SK-N-SH (cell line): ENCODE measurements at places on chromosomes 12 and 14. TPM values are rescaled to one million over a fixed set of nuclear protein-coding genes. Genes with fewer than 3 reads are reported as not detected.

DNA sequence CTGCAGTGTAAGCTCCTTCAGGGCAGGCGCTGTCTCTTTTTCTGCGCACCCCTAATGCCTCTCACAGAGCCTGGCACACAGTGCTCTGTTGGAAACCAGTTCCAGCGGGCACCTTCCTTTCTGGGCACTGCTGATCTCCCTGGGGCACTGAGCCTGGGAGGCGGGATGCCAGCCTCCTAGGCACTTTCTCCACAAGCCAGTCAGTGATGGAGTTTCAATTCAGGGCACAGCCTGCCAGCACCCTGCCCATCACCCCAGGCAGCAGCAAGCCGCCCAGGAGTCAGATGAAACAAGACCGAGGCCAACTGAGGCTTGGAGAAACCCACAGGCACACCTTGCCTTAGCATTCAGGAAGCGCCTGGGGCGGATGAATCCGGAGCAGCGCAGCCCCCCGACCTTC lies 5.7 kb upstream of the CTDSP2 start:
- no peak for DNase-seq

DNA sequence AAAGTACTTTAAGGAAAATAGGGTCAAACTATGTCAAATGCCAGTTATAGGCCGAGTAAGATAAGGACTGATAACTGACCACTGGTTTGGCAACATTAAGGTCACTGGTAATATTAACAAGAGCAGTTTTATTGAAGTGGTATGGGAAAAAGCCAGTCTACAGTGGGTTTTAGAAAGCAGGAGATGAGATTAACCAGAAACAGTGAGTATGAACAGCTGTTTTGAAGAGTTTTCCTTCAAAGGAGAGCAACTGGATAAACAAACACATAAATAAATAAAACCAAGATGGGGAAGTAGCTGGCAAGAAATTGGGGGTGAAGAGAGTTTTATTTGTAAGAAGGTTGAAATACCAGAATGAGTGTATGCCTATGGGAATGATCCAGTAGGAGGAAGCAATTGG lies 30.3 kb downstream of the KITLG start:
- no peak for DNase-seq

The AVPR1A gene
- not detected in 2 replicates for polyA plus RNA-seq

DNA sequence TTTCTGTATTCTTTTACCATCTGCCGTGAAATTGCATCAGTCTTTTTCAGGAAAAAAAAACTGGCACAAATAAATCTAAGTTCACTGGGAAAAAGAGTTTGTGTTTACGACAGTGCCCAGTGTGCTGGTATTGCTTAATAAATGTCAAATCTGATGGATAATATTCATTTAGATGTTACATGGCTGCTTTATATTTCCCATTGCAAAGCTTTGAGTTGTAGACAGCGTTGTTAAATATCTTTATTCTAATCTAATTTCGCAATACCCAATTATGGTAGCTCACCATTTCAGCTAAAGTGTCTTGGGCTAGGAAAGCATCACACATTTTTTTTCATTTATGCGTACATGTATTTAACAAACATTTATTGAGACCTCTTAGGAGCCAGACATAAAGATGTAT lies 1994.5 kb upstream of the FLRT2 start:
- DNase-seq, result peak; percentile 4

The BMP4 gene
- polyA plus RNA-seq, result not detected in 2 replicates

- peak; percentile 41 for DNase-seq
These were observed 22.2 kb downstream of the UBE2N start for GRCh38 chr12:93419388-93420034.

- no peak for DNase-seq
These were observed 8.6 kb downstream of the FNTB start for GRCh38 chr14:64995291-64995690.

- DNase-seq, result no peak
These were observed 120.5 kb upstream of the DDHD1 start for GRCh38 chr14:53273671-53274072.

DNA sequence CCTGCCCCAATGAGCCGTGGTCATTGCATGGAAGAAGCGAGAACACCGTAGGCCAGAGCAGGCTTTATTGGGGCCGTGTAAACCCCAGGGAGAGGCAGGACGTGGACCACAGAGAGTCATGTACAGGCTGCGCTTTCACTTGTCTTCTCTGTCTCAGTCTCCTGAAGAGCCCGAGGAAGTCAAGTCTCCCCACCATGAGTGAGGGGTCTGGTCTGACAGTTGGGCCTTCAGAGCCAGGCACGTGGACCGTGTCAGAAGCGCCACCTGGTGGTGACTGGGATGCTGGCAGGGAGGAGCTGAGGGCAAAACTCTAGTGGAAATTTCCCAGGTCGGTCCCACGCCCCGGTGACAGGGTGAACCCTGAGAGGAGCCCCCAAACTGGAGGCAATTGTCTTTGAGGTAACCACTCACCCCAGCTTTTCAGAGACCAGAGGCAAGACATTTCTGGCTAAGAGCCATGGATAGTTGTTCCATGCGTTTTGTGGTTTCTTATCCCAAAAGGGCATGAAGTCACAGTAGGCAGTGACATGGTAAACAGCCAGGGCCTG lies 17.4 kb downstream of the RPS6KL1 start:
- peak; percentile 86 for DNase-seq

- no peak for DNase-seq
These were observed 326.5 kb upstream of the TBX3 start for GRCh38 chr12:115010324-115010995.

GRCh38 chr12:1418144-1418543 lies 176.2 kb downstream of the FBXL14 start:
- no peak for DNase-seq

The E2F7 gene
- 8.8 and 9.2 TPM in 2 replicates for polyA plus RNA-seq

GRCh38 chr14:68305738-68306137 lies 486.2 kb downstream of the RAD51B start:
- no peak for DNase-seq

GRCh38 chr12:89882050-89882449 lies 173.4 kb upstream of the ATP2B1 start:
- no peak for DNase-seq

GRCh38 chr12:68788554-68789143 lies 19.3 kb upstream of the MDM2 start:
- DNase-seq, result no peak

DNA sequence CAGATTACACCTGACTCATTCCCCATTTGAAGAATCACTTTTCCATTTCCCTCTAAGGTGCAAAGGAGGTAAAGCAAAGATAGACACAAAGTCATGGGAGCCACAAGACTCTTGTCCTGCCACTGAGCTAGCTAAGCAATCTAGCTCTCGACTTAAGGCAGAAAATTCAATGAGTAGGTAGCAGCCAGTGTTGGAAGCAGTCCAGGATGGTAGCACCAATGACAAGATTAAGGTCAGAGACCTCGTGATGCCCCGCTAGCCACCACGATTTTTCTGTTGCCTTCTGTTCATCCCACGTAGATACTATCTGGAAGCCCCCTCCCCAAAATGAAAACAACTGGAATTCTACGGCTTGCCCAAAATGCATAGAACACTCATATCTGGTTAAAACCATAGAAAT lies 1.4 kb downstream of the VAMP1 start:
- DNase-seq, result no peak

- no peak for DNase-seq
These were observed 774.7 kb downstream of the TMTC2 start for GRCh38 chr12:83461336-83461935.

The RND1 gene
- 0.19 and 0.39 TPM in 2 replicates for polyA plus RNA-seq

The PMCH gene
- not detected in 2 replicates for polyA plus RNA-seq

DNA sequence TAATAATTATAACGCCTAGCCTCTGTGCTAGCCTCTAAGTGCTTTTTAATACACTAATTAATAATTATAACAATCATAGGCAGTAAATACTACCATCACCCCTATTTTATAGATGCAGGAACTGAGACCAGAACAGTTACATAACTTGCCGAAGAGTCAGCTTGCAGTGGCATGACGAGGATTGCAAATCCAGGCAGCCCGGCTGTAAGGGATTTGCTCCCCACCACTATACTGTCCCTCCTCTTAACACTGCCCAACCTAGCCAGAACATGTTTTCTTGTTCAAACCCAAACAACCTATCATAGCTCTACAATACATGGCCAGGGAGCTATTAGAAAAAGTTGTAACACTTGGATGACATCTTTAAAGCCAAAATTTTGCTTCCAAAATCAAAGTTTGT lies 33.9 kb upstream of the VASH1 start:
- no peak for DNase-seq

DNA sequence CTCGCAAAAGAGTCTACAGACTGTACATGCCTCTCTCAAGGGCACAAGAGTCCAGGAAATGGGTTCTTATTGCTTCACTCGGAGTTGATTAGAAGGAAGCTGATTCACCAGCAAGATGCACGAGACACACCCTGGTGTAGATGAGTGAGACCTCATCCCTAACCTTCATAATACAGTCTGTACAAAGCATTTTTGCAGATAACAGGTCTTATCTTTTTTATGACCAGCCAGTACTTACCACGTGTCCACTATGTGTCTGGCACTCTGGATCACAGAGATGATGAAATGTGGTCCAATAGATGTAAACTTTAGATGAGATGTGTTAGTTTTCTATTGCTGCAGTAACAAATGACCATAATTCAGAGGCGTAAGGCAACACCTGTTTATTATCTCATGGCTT lies 53.4 kb upstream of the PWP1 start:
- DNase-seq, result no peak

- DNase-seq, result no peak
These were observed 21.5 kb upstream of the IFNG start for GRCh38 chr12:68180792-68181744.

DNA sequence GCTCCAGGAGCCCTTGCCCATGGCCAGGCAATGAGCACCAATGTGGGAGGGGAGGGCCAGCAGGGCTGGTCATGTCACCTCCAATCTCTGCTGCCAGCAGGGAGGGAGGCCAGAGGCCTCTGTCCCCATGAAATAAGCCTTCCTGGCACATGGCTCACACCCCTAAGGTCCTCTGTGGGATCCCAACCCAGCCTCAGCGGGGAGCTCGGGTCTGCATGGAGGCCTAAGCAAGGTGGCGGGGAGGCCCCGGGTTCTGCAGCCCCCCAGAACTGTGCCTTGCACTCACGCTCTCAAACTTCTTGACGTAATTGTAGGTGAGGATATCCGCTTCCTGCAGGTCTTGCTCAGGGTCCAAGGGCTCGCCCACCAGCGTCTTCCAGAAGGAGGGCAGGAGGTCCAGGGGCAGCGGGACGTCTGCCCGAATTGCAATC lies 41.7 kb downstream of the TRAFD1 start:
- no peak for DNase-seq

The CALCOCO1 gene
- polyA plus RNA-seq, result 72.1 and 130 TPM in 2 replicates

DNA sequence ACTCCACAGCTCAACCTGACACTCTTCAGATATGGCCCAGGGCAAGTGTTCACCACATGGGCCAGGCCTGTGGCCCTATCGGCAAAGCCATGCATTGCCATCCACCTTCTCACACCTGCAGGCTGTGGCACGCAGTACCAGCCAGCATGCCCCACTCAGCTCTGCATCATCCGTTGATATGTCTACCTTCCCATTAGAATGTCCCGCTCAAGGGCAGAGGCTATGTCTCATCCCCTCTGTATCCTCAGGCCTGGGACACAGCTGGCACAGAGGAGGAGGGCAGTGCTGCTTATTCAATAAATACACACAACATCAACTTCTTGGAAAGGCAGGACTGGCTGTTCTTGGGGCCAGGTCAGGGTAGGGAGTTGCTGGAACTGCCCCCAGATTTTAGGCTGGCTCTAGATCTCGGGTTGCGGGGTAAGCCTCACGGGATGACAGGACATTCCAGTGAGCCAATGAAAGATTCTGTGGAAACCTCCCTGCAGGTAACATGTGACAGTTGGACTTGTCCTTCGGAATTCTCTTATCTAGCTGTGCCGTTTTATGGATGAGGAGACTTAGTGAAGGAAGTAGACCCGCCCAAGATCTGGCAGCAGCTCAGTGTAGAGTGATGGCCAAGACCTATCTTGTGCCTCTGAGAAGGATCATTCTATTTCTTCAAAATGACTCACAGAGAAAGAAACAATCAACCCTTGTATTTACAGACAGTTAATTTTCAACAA lies 25.6 kb downstream of the SYNE3 start:
- DNase-seq, result no peak

The UNC79 gene
- polyA plus RNA-seq, result 0.10 and 0.28 TPM in 2 replicates

DNA sequence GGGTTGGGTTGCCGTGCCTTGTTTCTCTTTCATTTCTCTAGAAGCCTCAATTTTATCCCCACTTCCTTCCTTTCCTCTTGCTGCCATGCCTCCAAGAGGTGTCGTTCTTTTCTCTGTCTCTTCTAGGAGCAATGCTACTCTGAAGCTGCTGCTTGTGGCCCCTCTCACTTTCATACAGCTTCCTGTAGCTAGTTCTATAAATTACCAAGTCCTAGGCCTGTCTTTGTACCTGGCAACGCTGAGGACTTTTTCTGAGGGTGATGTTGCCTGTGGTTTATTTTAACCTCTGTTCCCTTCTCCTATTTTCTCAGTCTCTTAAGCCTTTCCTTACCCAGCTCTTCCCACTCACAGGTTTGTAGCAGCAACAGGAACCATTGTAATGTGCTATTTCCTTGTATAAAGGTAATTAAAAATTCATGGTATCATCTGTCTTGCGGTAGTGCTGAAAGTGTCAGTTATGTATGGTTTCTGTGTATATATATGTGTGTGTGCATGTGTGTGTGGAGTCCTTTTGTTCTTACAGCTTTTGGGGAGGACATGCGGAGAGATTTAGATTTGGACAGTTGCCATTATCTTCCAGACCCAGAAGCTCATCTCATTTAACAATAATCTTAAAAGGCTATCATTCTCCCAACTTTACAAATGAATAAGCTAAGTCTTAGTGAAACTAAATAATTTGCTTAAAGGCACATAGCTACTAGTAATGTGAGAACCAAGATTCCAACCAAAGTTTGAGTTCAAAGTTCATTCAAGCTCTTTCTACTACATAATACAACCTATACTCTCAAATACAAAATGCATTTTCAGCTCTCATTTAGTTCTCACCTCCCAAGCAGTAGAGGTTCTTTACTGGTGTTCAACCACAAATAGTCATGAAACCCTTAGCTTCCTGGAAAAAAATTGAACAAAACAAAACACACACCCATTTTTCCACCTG lies 43.8 kb downstream of the DDHD1 start:
- no peak for DNase-seq

The TDP1 gene
- 14.5 and 18.1 TPM in 2 replicates for polyA plus RNA-seq
